ENCODE measurements at places on chromosomes 2 and 18.

DNA sequence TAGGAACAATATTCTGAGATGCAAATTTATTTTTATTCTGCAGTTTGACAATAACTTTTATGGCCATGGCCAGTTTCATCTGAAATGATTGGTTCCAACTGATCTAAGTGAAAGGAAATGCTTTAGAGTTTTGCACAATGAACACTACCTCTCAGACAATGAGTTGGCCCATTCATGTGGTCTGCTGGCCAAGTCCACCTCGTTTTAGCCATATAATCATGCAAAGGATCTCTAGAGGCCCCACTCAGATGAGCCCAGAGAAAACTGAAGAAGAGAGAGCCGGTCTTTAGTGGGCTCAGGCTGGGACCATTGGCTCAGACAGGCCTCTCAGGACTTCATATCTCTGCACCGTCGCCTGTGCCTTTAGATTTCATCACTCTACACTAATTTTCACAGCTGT, 254.7 kb downstream of the MREG start:
- no peak for ATAC-seq

DNA sequence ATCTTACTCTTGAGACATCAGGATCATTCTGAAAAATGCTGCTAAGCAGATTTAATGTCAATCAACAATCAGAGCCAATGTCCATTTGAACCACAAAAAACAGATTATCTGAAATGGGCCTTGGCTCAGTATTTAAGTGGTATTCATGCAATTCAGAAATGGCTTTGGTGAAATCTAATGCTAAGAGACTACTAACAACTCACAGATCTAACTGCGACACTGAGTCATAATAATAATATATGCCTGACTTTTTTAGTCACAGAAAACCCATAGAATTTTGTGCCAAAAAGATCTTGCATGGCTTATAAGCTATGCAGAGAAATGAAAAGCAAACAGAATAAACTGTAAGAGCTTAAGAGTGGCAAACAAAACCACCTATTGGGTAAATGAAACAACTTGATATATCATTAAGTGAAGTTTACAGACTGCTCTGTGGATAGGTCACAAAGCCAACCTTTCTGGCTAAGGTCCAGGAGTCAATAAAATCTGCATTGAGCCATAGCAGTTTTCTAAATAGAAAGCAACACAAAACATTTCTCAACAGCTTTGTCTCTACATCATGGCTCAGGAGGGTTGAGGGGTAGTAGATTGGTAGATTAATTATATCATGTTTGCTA, 234.3 kb downstream of the LRATD1 start:
- no peak for ATAC-seq

GRCh38 chr2:216082805-216083204, 1.1 kb downstream of the TMEM169 start:
- no peak for ATAC-seq

DNA sequence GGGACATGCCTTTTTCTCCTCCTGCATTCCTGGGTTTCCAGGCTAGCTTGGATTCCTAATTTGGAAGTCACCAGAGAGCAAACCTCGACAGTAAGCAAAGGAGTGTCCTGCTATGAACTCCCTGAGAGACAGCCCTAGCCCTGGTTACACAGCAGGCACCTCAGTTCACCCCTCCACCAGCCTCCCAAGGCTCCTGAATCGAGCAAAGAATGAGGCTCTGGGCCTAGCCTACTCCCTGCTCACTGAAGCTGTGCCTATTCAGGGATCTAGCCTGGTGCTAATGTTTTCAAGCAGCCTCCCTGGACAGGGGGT, 66.7 kb upstream of the RMDN2 start:
- peak; percentile 81 for ATAC-seq

GRCh38 chr2:199659207-199659606, 191.8 kb downstream of the FTCDNL1 start:
- peak; percentile 46 for ATAC-seq

GRCh38 chr2:41033127-41033526, 581.2 kb upstream of the SLC8A1 start:
- ATAC-seq, result no peak

GRCh38 chr18:74498712-74499627, 2.8 kb downstream of the CNDP2 start:
- ATAC-seq, result no peak

DNA sequence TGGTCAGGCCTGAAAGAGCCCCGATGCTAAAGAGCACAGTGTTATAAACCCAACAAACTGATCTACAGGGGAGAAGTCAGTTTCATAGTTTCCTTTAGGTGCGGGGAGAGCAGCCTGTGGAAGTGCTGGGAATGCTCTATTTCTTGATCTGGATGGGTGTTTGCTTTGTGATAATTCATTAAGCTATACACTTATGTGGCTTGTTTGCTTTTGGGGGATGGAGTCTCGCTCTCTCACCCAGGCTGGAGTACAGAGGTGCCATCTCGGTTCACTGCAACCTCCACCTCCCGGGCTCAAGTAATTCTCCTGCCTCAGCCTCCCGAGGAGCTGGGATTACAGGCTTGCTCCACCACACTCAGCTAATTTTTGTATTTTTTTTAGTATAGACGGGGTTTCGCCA, 30.1 kb upstream of the CEP68 start:
- ATAC-seq, result no peak

GRCh38 chr18:43917520-43917919, 640.2 kb upstream of the SYT4 start:
- no peak for ATAC-seq

DNA sequence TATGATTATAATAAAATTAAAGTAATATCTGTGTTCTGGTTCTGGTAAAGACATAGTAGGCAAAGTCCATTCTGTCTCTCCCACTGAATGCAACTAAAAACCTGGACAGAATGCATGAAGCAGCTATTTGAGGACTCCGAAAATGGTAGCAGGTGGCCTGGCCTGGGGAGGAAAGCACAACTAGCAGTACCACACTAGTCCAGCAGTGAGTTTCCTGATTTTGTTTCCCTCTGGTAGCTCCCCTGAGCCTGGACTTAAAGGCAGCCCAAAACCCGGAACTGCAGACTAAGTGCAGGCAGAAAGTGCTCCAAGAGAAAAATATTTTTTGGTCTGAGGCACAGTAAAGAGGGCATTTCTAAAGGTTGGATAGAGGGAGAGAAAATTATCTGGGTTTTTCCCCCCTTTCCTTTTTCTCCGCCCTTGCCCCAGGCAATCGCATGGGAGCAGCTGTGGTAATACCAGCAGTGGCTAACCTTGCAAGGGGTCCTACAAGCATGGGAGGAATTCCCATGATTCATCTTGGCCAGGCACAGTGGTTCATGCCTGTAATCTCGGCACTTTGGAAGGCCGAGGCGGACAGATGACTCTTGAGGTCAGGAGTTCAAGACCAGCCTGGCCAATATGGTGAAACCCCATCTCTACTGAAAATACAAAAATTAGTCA, 32.3 kb downstream of the ASXL2 start:
- no peak for ATAC-seq

DNA sequence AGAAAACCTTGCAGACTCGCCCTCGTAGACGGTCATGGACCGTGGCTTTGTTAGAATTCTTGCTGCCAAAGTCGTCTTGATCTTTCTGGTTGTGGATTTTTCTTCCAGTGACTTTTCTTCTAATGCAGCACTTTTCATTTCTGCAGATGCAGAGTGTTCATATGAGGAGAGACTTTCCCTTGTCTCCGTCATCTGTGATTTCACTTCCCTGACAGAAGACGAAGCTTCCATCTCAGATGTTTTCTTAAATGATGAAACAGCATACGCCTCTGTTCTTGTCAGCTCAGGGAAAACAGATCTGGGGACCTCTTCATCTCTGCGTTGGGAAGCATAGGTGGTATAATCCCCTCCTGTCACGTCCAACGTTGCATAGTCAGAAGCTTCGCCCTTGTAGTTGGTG, 50.9 kb downstream of the PLEKHA3 start:
- no peak for ATAC-seq

- no peak for ATAC-seq
These were observed 276.6 kb downstream of the CMPK2 start for GRCh38 chr2:6589150-6589549.

DNA sequence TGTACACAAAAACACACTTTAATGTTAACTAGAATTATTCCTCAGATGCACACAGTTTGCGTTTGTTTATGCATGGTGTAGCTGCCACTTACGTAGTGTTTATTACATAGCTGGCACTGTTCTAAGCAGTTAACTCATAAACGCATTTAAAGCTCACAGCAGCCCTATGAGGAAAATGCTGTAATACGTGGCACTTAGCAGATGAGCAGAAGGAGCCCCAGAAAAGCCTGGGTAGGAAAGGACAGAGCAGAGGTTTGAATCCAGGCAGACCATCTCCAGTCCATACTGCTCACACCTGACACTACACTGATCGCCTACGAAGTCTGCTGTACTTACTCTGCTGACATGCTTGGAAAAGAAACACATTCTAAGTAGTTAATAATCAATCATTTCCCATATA, 66.6 kb downstream of the BCL2 start:
- ATAC-seq, result no peak

- ATAC-seq, result no peak
These were observed 100.5 kb upstream of the MEIS1 start for GRCh38 chr2:66334237-66335029.

GRCh38 chr2:170213651-170214050, 35.7 kb downstream of the MYO3B start:
- ATAC-seq, result no peak

DNA sequence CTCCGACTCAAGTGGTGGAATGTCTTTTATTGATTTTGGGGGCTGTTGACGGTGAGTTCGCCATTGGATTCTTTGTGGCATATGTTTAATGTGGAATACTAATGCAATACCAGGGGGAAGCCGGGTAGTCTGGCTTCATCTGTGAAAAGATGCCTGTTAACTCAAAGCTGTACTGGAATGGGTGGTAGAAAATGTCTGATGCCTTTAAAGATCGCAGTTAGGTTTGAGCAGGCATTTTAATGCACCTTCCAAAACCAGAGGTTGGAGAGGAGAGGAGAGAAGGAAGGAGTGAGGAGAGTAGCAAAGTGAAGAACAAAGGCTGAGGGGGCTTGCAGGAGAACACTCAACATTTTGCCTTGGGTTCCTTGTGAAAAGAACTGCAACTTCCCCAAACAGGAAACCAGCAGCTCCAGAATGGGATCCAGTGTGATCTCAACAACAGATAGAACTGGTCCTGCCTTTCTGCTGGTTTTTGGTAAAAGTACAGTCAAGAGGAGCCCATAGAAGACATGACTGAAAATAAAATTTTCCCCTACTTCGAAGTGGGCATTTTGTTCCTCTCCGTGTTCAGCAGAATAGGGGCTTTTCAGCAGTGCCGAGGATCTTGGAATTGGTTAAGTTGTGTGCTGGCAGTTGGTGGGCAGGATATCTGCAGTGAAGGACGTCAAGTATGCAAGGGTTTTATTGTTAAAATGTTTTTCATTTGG, 1.5 kb downstream of the ZNF532 start:
- ATAC-seq, result no peak

DNA sequence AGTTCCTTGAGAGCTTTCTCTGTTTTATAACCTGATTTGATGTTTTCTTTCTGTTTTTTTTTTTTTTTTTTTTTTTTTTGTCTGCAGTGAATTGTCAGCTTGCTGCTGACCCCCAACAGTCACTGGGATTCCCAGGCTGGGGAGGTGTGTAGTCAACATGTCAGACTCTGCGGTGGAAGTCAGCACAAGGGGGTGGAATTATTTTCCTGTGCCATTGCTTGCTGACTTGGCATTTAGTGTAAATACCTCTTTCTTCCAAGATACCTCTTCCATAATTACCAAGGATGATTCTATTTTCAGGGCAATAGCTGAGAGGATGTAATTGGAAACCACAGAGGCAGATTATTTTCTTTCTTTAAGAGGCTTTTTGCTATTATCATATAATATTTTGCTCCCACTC, 266.3 kb downstream of the CCDC85A start:
- ATAC-seq, result no peak

GRCh38 chr2:56685205-56685604, 501.4 kb downstream of the CCDC85A start:
- ATAC-seq, result no peak

GRCh38 chr2:199602271-199602895, 144.6 kb upstream of the SATB2 start:
- ATAC-seq, result no peak

- ATAC-seq, result no peak
These were observed 28.3 kb downstream of the KLHL23 start for GRCh38 chr2:169761970-169762292.

DNA sequence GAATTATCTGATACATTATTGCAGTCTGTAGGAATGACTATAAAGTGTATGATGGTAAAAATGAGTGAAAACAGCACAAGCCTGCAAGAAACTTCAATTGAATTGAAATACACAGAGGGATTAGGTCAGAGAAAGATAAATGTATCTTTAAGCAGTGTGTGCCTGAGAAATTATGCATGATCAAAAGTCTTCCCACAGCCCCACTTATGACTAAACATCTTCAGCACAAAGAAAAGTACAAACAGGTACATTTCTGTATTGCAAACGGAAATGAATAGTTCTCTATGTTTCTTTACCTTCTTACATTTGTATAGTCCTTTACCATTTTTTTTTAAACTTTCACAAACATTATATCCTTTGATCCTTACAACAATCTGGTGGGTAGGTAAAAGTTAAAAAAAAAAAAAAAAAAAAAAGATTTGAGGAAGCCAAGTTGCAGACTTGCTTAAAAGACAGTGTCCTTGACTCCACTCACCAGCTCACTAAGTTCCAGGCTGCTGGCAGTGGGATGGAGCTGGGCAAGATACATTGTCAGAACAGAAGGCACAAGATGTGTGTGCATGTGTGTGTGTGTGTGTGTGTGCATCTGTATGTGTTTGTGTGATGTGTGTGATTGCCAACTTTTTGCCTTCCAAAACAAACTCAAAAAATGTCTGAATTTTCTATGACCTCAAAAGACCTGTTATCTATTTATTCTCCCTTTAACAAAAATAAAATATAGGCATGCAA, 423.7 kb upstream of the ACVR2A start:
- ATAC-seq, result no peak

DNA sequence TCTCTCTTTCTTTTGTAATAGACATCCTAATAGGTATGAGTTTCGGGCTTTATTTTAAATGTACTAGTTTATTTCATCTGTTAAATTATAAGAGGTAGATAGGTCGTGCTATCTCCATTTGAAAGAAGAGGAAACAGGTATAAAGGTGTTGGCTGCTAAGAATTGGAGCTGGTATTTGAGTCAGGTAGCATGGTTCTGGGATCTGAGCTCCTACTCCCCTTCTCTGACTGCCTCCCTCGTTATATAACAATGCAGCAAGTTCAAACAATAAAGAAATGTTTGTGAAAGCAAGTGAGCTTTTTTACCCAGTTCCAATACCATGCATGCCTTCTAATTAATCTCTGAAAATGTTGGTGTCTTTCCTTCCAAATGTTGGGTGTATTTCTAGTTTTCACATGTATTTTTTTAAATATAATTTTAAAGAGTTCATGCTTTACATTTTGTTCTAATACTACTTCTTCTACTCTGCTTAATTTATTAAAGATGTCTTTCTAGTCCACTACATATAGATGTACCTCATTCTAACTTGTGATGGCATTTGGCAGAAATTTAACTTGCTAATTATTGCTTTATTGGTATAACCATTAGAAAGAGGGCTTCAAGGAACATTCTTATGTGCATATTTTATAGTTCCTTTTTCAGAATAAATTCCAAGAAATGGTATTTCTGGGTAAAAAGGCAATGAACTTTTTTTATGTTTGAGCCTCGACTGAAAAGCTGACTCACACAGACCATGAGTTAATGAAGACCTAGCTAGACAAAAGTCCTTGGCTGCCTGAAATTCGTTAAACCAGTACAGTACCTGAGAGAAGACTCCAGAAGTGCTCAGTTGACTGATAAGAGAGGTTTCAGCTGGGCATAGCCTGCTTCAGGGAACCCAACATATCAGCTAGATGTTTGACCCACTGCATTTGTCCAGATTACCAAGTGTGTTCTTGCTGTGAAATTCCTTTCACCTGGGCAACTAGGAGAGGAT, 133.5 kb downstream of the CERS6 start:
- ATAC-seq, result no peak
